AG04450 (cell line): ENCODE measurements at places on chromosomes 11 and 22. TPM values are rescaled to one million over a fixed set of nuclear protein-coding genes. Genes with fewer than 3 reads are reported as not detected.

Gene LRRN4CL
- 4.1 and 5.7 TPM in 2 replicates for polyA plus RNA-seq

DNA sequence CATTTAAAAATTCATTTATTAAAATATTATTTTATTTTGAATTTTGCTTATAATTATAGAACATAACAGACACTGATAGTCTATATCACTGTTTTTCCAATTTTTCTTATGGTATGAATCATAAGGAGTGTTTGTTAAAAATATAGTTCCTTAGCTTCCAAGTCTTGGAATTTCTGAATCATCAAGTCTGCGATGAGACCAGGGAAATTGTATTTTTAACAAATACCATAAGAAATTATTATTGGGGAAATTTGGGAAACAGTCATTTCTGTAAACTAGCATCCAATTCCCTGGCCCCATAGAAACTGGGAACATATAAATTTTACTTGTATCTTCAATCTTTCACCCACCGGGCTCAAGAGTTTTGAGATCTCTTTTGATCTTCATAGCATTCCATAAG lies 38.0 kb upstream of the PICALM start:
- DNase-seq, result no peak

Gene BEST1
- 2.6 TPM in 2 replicates for polyA plus RNA-seq

Gene C11orf16
- not detected in 2 replicates for polyA plus RNA-seq

DNA sequence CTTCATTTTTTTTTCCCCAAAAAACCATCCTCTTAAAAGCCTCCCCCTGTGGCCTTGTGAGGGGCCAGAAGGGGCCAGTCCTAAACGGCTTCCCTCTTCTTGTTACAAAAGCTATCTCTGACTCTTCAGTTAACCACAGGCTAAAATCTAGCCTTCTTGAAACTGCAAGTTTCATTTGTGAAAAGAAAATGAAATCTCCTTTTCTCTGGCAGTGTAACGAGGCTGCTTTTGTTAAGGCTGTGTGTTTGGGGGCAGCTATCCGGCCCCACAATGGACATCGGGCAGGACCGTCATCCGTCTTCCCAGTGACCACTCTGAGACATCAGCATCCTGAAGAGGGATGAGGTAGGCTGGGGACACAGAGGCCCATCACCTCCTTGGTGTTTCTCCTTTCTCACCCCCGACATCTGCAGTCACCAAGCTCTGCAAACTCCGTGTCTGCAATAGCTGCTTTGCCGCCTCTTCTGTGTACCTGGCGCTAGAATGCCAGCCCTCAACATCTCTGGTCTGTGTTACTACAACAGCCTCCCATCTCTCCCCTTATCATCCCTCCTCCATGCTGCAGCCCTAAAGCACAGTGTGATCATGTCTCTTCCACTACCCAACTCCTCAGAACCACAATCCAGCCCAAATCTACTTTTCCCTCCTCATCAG lies 94.0 kb downstream of the RCN1 start:
- no peak for DNase-seq

- no peak for DNase-seq
These were observed 8.5 kb downstream of the AMOTL1 start for GRCh38 chr11:94776351-94777321.
